ENCODE measurements at places on chromosomes 3 and 15.

- DNase-seq = no peak
Observed at GRCh38 chr3:14539384-14539741, 779 bp downstream of the GRIP2 start.

DNA sequence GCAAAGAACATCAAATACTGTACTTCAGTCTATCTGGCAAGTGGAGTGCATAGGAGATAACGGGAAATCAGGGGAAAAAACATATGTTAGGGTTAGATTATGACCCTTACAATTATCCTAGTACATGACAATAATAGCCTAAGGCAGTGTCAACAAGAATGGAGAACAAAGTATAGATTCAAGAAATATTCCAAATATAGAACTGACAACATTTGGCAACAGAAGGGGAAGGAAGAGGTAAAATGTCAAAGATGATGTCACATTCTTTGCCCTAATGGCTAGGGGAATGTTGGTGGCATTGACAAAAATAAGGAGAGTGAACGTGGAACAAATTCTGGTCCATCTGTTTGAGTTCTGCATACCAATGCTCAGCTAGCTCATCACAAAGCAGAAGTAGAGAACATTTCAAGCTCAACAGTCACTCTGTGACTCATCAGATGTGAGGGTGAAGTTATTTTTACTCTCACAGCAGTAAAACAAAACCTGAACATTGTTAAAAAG, 15.5 kb upstream of the ATP8B4 start:
- DNase-seq = no peak

DNA sequence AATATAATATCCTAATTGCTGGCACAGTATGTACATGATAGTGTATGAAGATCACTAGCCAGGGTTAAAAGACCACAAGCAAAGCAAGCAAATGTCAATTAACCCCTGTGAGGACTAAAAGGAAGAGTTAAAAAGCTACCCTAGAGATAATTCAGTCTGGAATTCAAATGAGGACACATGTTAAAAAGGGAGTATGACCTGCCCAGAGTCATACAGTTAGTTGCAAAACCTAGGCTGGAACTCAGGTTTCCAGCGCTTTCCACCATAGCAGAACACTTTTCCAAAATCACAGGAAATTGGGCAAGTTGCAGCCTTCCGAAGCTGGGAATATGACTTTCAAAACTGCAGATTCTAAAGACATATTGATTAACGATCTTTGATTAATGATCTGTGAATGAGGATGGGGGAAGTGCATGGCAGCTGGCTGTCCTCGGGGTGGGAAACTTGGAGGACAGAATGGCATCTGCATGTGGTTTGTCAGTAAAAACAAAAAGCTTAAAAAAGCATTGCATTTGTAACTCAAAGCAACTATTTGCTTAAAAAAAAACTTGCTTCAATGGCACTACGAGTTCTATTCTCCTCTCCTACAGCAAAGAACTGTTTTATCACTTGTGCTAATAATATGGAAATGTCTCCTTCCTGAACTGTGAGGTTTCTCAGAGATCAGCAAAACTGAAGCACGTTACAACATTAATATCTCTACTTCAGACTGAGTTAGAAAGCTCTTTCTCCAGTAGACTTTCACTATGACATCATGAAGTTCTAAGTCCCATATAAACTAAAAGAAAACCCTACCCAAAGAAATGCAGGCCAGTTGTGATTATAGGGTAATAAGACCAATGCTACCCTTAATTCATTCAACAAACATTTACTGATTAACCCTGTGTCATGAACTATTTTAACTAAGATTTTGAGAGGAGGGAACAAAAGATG, 46.2 kb downstream of the IGSF11 start:
- no peak for DNase-seq

DNA sequence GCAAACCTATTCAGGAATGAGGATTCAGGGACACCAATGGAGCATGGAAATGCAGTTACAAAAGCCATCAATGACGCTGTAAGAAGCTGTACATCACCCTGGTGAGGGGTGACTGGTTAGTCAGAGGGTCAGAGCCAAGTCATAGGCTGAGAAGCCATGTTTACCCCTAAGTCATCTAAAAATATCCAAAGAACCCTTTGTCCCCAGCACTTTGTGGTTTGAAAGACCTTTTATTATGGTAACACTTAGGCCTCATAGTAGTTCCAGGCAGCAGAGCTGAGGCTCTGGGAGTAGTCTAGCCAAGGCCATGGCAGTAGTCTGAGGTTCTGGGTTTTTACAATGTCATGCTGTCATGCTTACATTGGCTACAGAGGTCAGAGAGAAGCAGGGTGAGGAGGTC, 131.2 kb downstream of the CTNNB1 start:
- no peak for DNase-seq

DNA sequence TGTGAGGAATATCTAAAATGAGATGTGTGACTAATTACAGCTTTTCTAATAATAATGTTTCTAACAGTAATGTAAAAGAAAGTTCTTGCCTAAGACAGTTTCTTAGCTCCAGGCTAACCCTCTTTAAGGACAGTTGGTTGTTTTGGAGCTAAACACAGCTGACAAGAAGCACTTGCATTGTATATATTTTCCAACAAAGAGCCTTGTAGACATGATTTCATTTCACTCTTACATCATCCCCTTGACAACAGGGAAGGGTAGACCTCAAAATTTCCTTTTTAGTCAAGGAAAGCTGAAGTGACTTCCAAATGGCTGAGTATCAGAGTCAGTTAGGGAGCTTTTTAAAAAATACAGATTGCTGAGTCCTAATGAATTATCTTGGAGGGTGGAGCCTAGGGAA, 4.1 kb downstream of the ARID3B start:
- DNase-seq = no peak

DNA sequence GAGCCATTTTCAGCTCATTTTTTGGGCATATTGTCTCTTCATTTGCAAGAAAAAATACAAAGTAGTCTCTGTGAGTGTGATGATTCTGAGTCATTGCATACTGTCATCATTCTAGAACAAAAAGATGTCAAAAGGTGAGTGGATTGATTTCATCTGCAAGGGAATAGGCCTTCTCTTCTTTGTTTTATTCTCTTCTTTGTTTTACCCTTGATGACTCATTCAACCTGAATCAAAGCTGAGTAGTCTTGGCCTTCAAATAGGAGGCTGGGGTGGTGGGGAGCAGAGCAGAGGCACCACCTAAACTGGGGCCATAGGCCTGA, 25.4 kb downstream of the CYP19A1 start:
- no peak for DNase-seq

GRCh38 chr3:178083906-178084866, 452.1 kb upstream of the KCNMB2 start:
- DNase-seq = no peak

DNA sequence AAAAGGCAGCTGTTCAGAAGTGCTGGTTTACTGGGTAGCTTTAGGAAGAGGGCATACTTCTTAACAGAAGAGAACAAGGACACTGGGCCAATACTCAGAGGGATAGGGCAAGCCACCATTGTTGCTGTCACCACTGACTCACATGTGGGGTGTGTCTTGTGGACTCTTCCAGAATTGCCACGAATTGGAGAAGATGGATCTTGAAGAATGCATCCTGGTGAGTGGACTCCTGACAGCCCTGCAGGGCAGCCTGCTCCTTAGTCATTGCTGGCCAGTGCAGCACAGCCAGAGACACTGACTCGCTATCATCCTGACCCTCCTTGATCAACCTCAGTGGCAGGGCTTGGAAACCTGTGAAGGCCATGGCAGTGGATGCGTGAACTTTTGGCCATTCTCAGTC, 62.3 kb downstream of the UBP1 start:
- no peak for DNase-seq

- no peak for DNase-seq
Observed at GRCh38 chr3:171525437-171525836, 65.2 kb upstream of the TNIK start.

GRCh38 chr3:186298876-186299275, 63.2 kb downstream of the DGKG start:
- no peak for DNase-seq

GRCh38 chr3:45437383-45437782, 49.0 kb downstream of the LARS2 start:
- DNase-seq = no peak

DNA sequence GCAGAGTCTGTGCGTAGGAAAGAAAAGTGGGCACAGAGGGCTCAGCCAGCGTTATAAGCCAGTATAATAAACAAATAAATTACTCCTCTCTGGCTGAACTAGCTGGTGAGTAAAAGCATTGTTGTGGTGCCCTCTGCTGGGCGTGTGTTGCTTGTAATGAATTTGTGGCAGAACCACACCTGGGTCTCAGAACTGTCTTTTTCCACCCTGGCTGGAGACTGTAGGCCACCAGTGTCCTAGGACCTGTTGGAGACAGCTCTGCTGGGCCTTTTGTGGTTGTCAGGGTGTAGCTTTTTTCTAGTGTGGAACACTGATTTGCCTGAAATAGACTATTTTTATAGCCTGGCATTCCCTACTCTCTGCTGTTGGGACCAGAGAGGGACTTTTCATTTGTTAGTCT, 130.5 kb upstream of the EIF1B start:
- peak; percentile 45 for DNase-seq

DNA sequence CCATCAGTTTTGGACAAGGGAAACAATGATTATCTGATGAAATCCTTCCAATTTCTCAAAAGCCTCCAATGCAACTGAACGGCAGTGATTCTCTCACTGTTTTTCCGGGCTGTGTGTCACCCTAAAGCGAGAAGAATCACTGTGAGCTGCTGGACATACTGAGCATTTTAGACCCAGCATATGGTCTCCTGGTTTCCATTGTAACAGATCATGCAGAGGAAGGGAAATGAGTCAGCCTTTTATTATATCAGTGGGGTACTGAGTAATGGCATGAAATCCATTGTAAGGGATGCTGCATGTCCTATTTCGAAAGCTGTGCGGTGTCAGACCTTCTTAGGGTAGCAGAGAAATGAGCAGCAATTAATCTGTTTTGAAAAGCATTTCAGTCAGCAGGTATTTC, 287.1 kb downstream of the IL5RA start:
- no peak for DNase-seq

DNA sequence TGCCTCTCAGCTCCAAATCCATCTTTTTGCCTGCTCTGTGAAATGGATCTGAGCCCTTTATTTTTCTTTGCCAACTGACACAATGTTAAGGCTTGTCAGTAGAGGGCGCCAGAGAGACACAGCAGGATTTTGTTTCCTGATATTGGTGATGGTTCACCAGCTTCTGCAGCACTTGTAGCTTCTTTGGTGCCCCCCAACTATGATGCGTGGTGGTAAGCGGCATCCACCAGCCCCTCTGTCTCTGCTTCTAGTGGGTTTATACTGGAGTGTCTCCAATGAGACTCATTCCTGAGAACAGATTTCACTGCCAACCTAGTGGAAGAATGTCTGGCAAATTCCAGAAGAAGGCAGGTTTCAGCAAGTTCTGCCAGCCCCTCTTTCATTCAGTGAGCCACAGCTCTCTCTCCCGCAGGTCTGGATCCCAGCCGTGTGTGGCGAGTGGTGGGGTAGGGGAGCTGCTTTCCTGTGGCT, 471.9 kb upstream of the FRG2C start:
- peak; percentile 4 for DNase-seq

DNA sequence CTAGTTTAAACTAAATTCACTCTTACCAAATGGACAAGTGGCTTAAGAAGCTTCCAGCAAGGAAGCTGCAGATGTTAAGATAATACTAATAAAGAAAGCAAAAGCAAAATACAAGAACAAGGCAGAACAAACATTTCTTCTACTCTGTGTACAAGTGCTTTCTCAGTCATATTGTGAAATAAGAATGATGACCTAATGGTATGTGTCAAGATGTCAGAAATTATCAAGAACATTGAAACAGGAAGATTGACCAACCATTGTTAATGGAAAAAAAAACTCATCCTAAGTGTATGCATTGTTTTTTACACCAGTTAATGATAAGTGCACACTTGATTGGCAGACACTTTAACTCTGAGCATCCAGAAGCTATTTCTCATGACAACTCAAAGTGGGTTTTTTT, 65.4 kb upstream of the P2RY1 start:
- no peak for DNase-seq

DNA sequence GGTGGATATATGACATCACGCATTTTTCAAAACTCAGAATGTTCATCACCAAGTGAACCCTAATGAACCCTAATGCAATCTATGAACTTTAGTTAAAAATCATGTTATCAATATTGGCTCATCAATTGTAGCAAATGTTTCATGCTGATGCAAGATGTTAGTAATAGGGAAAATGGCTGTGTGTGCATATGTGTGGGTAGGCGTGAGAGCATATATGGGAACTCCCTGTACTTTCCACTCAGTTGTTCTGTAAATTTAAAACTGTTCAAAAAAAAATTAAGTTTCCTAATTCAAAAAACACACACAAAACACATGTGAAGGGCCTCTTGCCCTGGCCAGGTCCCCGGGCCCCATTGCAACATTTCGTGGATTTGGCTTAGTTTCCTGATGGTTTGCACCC, 89.7 kb upstream of the PROK2 start:
- DNase-seq = no peak

DNA sequence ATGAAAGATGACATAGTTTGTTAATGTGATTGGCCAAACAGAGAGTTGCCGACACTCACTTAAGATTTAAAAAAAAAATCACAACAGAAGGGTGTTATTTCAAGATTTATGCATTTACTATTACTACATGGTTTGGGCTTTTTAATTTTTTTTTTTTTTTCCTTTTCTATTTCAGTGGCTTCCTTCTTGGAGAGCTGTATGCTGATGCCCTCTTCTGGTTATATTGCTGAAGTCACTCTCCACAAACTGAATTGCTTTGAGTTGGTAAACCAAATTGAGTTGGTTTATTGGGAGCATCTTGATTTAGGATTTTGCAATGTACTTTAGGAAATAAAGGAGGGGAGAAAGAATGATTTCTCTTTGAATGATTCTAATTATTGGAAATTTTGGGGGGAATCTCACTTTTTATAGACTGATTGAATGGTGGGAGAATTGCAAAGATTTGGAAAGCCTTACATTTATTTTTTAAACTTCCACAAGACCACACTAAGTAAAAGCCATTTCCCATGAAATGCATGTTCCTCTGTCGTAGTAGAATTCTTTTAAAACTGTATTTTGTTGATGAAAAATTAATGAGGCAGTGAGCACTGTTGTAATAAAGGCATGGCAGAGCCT, 186.6 kb upstream of the FEZF2 start:
- no peak for DNase-seq

DNA sequence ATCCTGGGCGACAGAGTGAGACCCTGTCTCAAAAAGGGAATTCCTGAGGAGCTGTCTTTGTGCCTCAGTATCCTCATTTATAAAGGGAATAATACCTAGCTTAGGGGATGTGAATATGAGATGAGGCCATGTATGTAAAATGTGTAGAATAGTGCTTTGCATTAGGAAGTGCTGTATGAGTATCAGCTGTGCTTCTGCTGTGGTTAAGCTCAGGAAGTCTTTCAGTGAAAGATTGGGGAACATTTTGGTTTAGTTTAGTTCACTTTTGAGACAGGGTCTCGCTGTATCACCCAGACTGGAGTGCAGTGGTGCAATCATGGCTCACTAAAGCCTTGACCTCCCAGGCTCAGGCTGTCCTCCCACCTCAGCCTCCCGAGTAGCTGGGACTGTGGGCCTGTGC, 10.6 kb downstream of the THUMPD3 start:
- DNase-seq = no peak

DNA sequence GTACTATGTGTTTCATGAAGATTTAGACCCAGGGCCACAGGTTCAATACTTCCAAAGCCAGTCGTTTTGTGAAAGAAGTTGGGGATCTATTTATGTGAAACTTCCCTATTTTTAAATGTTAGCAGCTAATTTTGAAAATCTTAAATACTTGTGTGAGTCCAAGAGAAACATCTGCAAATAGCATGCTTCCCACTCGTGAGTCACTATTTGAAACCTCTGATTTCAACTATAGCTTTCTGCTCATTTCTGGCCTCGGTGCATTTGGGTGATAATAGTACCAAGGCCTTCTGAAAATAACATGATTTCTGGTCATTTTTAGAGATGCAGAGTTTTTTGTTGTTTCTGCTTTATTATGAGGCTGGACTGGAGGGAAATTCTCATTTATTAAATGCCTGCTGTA, 110.0 kb downstream of the OPA1 start:
- no peak for DNase-seq

All from stimulated activated CD4-positive, alpha-beta T cell treated with anti-CD3 and anti-CD28 coated beads, Interleukin-1b, Interleukin-23, amount 100 ng/mL, for 4 hours (primary cell).